ENCODE measurements at places on chromosomes 11 and 22.

- DNase-seq: no peak
Observed at GRCh38 chr11:2741377-2742131, 41.8 kb upstream of the KCNQ1OT1 start.

DNA sequence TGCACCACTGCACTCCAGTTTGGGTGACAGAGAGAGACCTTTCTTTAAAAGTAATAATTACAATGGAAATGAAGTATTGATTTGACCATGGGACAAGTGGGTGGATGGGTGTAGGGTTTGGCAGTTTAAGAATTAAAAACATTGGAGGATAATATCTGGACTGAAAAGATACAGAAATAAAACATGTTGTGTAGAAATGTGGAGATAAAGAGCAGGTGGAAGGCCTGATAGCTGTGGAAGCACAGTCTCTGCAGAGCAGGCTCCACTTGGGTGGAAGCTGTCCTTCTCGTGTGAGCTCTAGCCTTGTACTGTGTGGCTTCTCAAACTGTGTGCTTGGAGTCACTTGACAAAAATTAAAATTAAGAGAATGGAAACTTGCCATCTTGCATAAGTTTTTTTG, 25.6 kb downstream of the APLP2 start:
- no peak for DNase-seq

- no peak for DNase-seq
Observed at GRCh38 chr11:71255323-71255722, 2.9 kb upstream of the SHANK2 start.

DNA sequence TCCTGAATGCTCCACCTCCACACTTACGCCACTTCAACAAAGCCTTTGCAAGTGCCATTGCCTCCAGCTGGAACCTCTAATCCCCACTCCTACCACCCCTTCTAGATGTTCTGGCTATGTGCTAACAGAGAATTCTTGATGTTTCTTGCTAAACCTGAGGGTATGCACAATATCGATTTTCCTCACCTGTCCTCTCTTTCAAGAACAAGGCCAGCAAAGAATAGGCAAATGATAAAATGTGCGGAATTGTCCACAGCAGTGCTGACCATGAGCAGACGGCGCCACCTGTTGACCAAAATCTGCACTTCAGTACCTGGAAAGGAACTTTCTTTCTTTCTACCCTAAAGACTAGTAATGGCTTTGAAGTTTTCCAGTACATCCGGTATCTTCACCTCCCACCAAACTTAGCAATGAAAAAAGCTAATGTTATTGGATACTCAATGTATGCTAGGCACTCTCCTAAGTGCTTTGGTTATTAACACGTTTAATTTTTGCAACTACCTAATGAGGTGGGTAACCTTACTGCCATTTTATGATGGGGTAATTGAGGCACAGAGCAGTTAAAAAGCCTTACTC, 3.4 kb downstream of the TIMM10 start:
- no peak for DNase-seq

DNA sequence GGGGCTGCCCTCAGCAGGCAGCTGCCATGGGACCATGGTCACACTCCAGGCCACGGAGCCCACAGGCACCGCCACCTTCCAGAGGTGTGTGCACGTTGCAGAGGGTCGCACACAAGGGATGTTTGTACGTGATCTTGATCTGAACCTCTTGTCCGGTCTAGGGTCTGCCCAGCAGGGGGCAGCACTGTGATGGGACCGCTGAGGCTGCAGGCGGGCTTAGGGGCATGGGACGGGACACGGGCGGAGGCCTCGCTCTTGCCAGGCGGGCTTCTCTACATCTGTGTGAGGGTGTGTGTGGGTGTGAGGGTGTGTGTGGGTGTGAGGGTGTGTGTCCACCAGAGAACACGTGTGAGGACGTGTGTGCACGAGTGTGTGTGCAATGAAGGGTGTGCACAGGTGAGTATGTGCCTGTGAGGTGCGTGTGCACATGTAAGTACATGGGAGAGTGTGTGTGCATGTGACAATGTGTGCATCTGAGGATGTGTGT, 52.4 kb downstream of the CACNA1I start:
- no peak for DNase-seq

- no peak for DNase-seq
Observed at GRCh38 chr11:8060801-8061554, 20.0 kb upstream of the TUB start.

DNA sequence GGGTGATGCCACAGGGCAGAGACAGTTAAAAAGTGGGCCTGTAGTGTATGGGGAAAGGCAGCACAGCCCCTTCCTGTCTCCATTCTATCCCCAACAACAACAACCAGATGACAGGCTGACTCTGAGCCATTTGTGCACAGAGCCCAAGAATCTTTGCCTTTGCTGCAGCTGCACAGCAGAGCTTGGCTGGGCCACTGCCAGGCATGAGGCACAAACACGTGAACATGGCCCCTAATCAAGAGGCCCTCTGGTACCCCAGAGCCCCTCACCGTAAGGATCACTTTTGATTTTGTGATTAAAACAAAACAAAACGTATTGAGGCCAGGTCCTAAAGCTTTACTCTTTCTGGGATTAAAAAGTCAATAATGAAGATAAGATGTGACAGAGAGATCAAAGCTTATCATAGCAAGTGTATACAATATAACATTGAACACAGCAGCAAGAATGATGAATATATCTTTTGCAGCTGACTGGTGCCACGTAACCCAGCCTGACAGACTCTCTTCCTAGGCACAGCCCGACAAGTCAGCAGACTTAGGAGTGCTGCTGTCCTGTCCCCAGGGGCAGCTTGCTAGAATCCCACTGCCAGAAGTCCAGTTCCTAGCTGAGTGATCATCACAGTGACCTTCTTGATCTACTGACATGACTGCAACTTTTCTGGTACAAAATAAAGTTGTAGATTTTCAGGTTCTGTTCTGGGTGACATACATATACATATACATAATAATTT, 117.8 kb downstream of the SERGEF start:
- no peak for DNase-seq

- no peak for DNase-seq
Observed at GRCh38 chr11:87219266-87219665, 181.5 kb downstream of the TMEM135 start.

DNA sequence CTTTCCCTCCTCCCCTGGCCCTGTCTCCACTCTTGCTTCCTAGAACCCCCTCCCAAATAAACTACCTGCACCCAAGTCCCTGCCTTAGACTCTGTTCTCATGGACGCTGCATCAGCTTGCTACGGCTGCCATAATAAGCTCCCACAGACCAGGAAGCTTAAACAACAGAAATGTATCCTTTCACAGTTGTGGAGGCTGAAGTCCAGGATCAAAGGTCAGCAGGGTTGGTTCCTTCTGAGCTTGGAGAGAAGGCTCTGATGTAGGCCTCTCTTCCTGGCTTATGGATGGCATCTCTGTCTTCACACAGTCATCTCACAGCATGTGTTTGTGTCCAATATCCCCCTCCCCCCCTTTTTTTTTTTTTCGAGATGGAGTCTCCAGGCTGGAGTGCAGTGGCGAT, 23.4 kb downstream of the CBX7 start:
- DNase-seq: no peak

Data from activated naive CD4-positive, alpha-beta T cell treated with anti-CD3 and anti-CD28 coated beads, Interleukin-2, amount 50 U/mL, for 72 hours (primary cell).